Left renal cortex interstitium (tissue), 4 donors: ENCODE measurements at places on chromosomes 16 and 17.

DNA sequence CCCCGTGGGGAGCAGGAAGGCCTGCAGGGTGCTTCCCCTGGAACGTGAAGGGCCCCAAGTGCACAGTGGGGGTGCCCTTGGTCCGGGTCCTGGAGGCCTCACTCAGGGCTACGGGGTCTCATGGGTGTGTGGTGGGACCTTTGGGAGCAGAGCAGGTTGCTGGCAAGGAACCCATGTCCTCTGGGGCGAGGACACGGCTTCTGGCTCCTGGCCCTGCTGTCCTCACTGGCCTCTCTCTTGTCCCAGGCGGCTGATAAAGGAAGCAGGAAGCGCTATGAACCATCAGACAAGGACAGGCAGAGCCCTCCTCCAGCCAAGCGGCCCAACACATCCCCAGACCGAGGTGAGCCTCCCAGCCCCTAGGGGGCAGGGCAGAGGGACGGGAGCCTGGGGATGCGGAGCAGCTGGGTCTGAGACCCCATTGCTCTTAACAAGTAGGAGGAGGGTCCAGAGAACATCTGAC lies 9.8 kb upstream of the IL17C start:
- no peak for DNase-seq

DNA sequence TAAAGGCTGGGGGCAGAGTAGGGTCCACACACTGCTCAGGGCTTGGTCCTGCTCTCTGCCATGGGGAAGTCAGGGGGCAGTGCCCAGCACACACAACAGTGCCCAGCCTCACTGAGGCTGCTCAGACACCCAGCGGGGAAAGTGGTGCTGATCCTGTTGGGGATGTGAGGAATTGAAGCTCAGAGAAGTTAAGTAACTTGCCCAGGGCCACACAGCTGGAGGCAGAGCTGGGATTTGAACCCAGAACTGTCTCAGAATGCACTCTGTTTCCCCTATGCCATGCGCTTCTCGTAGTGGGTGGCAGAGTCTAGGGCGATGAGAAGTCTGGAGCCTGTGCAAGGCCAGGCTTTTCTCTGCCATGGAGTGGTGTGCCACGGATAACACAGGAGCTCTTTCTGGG lies 59.3 kb downstream of the SDK2 start:
- DNase-seq, result no peak

DNA sequence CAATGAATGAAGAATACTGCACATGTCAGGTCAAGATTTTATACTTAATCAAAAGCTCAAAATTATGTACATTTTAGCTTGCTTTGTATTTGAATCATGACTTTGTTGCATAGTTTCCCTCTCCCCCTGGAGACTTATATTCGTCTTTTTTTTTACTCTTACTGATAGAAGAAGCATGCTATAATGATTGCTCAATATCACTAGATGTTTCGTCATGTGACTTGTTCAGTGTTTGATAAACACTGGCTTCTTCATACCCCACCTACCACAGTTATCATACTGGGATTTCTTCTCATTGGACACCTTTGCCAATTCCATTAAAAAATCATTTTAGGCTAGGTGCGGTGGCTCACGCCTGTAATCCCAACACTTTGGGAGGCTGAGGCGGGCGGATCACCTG lies 148.7 kb downstream of the FTO start:
- no peak for DNase-seq

DNA sequence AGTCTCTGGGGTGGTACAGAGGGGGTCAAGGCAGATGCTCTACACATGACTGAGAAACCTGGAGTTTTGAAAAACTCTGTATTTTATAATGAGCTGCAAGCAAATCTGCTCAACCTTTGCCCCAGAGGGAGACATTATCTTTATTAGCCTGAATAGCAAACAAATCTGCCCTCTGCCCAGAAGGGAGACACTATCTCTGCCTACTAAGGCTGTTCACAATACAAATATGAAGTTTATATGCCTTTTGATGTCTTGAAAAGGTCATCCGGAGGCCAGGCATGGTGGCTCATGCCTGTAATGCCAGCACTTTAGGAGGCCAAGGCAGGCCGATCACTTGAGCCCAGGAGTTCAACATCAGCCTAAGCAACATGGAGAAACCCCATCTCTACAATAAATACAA lies 11.0 kb upstream of the XYLT1 start:
- DNase-seq, result no peak

DNA sequence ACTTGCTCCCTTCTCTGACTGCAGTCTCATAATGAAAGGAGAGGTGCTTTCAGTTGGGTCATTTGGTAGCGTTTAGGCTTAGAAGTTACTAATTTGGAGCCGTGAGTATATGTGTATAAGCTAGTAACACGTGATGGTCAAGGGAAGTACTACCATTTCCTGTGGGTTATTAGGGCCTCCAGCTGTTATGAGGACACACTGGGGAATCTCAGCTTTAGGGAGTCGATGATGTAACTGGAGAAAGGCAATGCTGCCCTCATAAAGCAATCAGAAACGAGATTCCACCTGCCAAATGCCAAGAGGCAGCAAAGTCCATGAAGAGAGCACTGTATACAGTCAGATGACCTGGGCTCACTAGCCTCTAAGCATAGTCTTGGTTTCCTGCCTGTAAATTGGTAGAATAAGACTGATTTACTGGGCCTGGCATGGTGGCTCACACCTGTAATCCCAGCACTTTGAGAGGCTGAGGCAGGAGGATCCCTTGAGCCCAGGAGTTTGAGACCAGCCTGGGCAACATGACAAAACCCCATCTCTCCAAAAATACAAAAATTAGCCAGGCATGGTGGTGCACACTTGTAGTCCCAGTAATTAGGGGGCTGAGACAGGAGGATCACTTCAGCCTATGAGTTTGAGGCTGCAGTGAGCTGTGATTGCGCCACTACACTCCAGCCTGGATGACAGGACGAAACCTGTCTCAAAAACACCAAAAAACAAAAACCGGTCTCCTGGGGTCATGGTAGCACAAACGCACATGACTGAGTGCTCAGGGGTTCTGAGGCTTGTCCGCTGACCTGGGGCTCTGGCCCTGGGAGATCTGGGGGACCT lies 53.0 kb downstream of the SF3B3 start:
- no peak for DNase-seq

DNA sequence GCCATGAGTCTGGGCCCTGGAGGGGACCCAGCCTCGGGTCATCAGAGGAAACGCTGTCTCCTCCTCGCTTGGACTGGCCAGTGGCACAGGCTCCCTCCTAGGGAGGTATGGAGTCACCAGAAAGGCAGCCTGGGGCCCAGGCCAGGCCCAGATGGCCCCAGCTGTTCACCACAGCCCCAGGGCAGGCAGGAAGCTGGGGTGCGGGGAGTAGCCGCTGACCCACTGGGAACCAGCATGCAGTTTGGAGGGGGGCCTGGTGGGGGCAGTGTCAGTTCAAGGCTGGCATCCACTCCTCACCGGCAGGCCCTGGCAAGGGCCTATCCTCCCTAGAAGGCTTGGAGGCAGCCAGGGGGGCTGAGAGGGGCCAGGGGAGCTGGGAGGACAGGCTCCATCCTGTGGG lies 48.8 kb downstream of the SDK2 start:
- no peak for DNase-seq
